ENCODE measurements at places on chromosomes 7 and 10.

DNA sequence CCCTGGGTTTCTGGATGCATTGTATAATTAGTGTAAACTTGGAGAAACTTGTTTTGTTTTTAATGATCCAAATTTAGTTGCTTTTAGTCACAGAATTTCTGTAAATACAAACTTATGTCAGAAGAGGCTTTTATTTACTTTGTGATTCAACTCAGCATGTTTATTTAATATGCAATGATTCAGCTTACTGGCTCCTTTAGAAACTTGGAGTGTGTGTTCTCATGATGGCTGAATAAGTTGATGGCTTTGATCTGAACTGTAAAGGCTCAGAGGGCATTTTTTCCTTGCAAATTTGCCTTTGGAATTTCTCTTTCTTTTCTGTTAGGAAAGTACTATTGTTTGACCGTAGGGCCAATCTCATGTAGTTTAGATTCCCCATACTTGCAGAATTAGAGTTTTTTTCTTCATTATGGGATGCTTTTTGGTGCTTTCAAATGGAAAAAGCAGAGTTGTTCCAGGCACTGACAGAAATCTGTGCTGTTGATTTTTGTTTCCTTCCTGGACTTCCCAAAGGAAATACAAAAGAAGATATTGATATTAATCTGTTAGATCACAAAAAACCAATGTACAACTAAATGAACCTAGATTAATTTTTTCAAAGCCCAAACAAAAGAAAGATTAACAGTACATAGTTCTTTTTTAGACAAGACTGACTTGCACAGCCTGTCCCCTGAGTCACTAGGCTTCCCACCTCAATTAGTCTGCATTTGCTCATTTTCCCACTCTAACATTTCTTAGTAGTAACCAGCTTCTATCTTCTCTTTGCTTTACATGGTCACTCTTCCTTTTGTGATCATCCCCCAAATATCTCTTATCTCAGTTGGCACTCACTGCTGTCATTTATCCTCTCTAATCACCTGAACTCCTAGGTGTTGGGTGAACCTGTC is 96.8 kb upstream of the AGR3 start:
- DNase-seq: no peak
- H3K27ac ChIP-seq: no peak overlapping the region
- H3K36me3 ChIP-seq: no peaks in the 10 kb centered on the region
- H3K4me3 ChIP-seq: no peak overlapping the region

DNA sequence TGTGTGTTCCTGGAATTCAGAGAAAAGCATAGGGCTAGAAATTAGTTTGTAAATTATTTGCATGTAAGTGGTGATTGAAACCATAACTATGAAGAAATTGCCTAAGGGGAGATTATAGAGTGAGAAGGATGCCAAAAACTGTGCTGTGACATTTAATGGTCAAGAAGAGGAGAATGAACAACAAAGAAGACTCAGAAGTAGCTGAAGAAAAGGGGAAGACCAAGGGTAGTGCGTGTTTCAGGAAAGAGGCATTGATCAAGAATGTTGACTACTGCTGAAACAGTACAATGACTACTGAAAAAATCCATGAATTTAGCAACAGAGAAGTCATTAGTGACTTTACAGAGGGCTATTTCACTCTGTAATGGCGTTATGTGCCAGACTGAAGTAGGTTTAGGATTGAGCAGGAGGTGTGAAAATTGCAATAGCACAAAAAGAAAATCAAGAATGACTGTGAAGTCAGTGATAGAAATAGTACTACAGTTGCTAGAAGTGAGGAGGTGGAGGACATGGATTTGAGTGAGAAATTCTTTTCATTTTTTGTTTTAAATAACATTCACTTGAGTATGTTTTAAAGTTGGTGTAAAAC is 28.9 kb upstream of the SAMD9L start:
- no peaks in the 10 kb centered on the region for H3K27me3 ChIP-seq
- H3K36me3 ChIP-seq: no peaks in the 10 kb centered on the region
- no peaks in the 10 kb centered on the region for H3K4me1 ChIP-seq
- no peak for DNase-seq

DNA sequence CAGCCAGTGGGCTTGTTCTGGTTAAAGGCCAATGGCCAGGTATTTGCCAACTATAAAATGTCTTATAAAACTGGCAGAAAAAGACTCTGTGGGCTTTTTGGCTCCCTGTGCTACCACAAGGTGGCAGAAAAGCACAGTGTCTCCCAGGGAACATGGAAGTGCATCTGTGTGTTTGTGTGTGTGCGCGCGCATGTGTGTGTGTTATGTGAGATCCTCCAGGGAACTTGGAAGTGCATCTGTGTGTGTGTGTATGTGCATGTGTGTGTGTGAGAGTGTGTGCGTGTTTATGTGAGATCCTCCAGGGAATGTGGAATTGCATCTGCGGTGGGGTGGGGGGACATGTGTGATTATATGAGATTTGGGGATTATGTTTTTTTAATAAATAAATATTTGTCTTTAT is 30.2 kb upstream of the ABI1 start:
- DNase-seq: no peak
- no peaks in the 10 kb centered on the region for H3K36me3 ChIP-seq
- no peaks in the 10 kb centered on the region for H3K27me3 ChIP-seq
- no peak overlapping the region for H3K27ac ChIP-seq

DNA sequence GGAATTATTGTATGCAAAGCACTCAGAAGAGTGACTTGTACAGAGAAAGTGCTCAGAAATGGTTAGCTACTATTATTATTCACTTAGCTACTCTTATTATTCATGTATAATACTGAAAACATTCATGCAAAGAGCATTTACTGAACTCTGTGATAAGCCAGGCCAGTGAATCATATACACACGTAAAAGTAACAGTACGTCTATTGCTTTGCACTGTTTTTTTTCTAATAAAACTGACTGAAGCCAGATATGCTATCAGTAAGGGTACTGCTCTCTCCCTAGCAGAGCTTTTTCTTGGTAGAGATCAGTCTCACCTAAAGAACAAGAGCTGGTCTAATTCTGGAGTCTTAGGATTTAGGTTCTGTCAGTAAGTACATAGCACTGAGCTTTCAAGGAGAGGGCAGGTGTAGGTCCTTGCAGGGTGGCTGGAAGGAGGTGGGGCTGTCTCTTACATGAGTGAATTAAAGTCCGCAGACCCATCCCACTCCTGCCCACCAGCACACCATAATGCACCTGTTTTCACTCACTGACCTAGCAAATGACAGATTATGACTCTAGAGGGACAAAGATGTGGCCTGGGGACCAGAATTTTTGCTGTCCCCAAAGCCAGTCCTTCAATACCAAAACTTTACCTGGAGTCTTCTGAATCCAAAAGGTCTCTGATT is 145.9 kb downstream of the ARID5B start:
- peaks cover 15% of the 10 kb centered on the region for H3K4me1 ChIP-seq
- no peak for DNase-seq
- peak overlapping the region; percentile 92 for H3K27ac ChIP-seq
- H3K4me3 ChIP-seq: no peak overlapping the region
- H3K36me3 ChIP-seq: no peaks in the 10 kb centered on the region
- no peaks in the 10 kb centered on the region for H3K27me3 ChIP-seq
